ENCODE measurements at places on chromosomes 3 and 15.

DNA sequence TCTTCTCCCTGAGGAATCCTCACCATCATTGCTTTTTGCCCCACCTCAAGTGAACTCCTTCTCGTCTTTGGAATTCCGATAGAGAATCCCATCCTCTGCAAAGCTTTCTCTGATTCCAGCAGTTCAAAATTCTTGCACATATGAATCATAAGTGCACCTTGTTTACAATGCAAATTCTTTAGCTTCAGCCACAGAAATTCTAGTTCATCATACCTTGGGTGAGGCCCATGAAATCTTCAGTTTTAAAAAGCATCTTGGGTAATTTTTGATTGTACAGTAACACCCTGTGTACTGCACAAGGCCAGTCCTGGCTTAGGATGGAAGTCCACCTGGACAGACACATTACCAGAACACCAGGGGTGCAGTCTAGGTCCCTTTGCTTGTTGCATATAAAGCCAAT, 30.8 kb downstream of the MDFIC2 start:
- DNase-seq, result no peak

- no peak for DNase-seq
These were observed 135.1 kb downstream of the ADAMTS17 start for GRCh38 chr15:100206643-100207042.

DNA sequence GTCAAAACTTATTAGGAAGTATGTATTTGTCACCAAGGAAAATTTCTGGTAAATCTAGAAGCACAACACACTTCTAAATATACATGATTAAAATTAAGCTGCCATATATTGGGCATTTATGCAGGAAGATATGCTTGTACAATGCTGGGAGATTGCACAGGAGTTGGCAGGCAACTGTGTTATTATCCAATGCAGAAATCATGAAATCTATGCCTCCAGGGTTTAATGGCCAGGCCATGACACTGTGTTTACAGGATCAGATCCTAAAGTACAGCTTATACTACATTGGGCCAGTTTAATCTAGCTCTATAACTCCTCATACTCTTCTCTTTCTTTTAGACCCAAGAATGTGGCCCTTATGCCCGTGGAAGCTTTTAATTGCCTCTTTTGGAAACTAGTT, 391.4 kb upstream of the DPH6 start:
- DNase-seq, result no peak

DNA sequence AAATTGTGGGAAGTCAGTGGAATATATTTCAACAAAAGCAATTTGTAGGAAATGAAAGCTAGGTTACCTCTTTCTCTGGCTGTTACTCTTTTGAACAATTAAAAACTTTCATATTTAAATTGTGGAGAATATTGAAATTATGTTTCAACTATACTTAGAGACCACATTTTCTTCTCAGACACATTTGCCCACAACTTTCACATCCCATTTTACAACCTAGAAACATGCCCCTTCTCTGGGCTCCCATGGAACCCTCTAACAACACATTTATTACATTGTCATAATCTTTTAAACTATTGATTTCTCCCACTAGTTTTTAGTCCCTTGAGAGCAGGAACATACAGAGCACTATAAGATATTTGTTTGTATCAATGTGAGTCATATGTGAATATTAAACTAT, 211.7 kb upstream of the TTC14 start:
- no peak for DNase-seq

- no peak for DNase-seq
These were observed 441.9 kb downstream of the ZIC1 start for GRCh38 chr3:147851062-147851461.

GRCh38 chr3:74033806-74034205, 409.1 kb upstream of the PDZRN3 start:
- no peak for DNase-seq

DNA sequence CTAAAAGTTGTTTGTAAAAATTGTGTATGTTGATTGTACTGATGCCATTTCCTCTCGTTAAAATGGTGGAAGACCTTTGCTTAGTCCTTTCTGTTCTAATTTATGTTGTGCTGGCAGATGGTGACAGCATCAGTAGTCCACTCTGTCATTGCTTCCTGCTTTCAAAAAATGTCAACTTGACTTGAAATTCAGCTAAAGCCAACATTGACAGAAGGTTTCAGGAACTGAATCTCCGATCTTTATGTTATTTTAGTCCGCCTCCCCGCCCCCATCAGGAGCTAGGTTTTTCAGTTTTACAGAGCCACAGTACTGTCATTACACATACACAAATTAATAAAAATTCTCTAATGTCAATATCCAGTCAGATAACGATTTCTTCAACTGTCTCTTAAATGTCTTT, 1.5 kb downstream of the CEP63 start:
- no peak for DNase-seq

DNA sequence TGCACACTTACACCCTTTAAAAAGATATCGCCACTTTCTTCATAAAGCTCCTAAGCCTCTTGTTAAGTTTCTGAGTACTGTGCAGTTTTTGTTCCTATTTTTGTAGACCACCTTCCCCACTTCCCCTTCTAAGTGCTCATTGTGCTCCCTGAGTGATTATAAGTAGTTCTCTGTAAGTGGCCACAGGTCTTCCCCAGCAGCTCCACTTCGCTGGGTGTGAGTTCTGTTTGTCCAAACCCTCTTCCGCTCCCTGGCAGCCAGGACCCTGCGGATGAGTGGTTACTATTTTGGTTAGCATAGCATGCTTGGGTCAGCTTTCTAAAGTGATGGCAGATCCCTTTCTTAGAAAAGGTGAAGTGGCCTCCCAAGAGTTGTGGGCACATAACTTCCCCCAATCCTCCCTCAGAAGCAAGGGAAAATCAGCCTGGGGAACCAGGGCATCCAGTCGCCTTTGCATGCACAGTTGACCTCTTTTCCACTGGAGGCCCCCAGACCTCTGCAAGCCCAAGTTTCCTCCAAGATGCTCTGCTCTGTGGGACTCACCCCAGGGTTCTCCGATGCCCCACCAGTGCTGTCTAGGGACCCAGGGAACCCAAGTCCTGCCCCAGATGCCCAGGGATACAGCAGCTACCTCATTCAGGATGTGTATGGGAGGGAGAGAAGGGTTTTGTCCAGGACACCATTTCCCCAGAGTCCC, 69.6 kb downstream of the ATP10A start:
- DNase-seq, result peak; percentile 60

DNA sequence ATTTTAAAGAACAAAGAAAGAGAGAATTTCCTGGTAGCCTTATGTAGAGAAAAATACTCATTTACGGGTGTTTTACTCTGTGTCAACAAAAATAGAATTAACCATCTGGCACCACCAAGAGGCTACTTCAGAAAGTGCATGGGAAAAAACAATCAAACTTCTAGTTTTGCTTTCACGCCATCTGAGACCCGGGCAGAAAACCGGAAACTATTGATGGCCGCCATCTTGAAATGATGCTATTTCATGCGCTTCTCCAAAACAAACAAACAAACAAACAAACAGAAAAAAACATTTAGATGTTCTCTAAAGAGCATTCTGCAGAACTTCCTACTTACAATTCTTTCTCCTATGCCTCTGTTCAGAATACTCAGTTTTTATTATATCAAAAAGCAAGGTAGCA, 49.4 kb upstream of the SYNPR start:
- DNase-seq, result no peak

DNA sequence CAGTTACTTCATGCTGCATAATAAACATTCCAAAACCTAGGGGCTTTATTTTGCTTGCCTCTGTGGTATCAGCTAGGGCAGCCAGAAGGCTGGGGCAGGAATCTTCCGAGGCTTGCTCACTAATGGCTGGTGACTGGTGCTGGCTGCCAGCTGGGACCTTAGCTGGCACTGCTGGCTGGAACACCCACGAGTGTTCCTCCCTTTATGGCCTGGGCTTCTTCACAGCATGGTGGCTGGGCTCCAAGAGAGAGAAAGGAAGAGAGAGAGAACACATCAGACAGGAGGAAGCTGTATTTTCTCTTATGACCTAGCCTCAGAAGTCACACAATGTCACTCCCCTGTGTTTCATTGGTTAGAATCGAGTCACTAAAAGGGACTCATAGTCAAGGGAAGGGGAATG, 23.9 kb upstream of the CDCP1 start:
- peak; percentile 43 for DNase-seq

- no peak for DNase-seq
These were observed 189.0 kb upstream of the TMC3 start for GRCh38 chr15:81562986-81563385.

DNA sequence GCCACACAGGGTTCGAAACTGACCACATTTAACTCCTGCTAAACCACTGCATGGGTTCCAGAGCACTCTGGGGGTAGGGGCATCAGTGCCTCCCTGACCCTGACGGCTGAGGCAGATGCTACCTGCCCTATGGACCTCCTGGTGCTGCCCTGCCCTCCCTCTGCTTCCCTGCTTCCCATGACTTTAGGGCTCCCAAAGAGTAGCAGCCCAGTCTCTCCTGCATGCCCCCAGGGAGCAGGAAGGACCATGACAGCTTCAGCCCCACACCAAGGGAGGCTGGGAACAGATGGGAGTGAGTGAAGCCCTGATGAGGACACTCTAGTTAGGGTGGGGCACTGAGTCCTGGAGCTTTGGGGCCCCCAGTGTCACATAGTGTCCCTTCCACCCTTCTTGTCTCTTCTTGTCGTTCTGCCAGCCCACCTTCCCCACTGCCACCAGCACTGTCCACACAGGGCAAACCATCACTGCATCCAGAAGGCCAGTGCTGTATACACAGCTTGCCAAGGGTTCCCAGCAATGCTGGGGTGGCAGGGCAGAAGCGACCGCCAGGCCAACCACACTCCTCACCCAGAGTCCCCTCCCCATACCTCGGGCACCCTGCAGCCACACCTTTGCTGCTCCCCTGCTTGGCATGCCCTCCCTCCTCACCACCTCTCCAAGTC, 31.0 kb downstream of the SRPRB start:
- DNase-seq, result no peak

DNA sequence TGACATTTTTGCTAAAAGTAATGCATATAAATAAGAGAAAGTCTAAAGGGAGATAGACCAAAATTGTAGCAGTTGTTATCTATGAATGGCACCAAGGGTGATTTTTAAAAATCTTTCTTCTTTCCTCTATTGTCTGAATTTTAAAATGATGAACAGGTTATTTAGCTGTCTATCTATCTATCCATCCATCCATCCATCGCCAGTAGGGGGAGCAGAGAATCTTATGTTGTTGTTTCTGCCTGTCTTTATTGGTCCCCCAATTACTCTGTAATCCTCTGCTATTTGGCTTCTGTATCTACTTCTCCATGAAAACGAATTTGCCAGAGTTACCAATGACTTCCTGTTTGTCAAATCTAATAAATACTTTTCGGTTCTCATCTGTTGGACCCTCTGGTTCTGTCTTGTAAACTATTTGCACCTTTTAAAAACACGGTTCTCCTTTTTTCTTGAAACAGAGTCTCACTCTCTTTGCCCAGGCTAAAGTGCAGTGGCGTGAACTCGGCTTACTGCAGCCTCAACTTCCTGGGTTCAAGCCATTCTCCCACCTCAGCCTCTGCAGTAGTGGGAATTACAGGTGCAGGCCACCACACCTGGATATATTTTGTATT, 86.0 kb downstream of the ECT2 start:
- DNase-seq, result no peak
